Stimulated activated CD4-positive, alpha-beta T cell treated with anti-CD3 and anti-CD28 coated beads, TNF-alpha, amount 100 ng/mL, for 4 hours (primary cell): ENCODE measurements at places on chromosomes 4 and X.

DNA sequence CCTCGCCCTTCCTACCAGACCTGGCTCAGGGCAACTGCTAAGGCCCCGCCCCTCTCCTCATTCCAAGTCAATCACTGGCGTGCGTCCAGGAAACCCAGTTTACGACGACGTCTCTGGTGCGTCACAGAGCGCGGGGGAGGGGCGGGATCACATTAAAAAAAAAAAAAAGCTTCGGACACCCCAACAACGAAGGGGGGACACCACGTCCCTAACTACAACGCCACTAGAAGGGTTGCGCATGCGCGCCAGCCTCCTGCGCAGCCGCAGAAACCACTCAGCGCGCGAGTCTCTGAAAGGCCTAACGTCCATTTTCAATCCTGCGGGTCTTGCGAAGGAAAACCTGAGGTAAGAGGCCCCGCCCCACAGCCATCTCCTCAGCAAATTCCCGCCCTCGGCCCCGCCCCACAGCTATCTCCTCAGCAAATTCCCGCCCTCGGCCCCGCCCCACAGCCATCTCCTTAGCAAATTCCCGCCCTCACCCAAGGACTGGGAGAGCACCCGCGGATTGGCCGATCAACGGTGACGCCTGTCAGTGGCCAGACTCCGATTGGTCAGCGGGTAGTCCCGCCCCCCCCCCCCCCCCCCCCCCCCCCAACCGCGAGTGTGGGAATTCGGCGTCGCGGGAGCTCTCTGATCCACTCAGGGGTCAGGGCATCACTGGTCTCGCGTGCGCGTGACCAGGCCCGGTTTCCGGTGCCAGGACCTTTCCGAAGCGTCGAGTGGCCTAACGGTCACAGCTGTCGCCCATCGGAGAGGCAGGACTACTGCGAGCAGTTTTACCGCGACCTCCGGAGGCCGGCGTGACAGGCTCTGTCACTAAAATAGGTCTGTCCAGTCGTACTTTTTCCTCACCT is at the start of gene SCML1:
Gene SCML1 (plus strand): TSS at position 638 of the 854 bp plus-strand sequence. CDS start 6,694 bp downstream, outside the sequence.
- DNase-seq, result peak; percentile 85

- no peak for DNase-seq
Observed at GRCh38 chr4:105944540-105944939, 49.3 kb downstream of the NPNT start.

GRCh38 chrX:96684339-96685209 is at the start of gene DIAPH2:
DIAPH2 (plus strand) TSS chrX:96684842.
- peak; percentile 37 for DNase-seq

GRCh38 chrX:112270991-112271390 is 188.4 kb upstream of the TRPC5 start:
- no peak for DNase-seq

- no peak for DNase-seq
Observed at GRCh38 chrX:150184491-150184890, 178.6 kb upstream of the MAMLD1 start.

DNA sequence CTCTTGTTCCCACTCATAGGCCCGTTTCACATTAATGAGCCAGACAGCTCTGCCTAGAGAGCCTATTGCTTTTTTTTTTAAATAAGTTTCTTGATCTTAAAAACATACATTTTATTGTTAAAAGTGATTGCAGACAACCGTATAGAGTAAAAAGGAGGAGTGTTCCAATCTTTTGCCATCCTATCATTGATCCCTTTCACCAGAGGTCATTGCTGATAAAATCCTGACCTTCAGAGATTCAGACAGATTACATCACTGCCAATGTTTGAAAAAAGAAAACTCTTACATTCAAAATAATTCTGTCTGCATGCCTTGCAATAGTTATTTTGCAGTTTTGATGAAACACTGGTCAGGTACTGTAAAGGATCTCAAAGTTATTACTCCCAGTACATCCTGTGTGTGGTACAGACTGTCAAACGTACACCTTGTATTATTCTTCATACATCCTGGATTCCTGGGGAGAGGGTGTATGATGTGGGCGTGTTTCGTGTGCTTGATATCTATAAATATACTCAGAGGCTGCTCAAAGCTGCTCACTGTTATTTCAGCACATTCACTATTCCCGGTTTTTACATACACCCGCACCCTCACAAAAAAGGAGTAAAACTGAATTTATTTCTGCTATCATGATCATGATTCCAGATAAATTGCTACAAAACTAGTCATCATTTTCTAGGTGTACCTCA is 15.4 kb upstream of the KLHL2 start:
- DNase-seq, result no peak

- no peak for DNase-seq
Observed at GRCh38 chrX:55111578-55112254, 22.9 kb downstream of the PAGE2 start.

DNA sequence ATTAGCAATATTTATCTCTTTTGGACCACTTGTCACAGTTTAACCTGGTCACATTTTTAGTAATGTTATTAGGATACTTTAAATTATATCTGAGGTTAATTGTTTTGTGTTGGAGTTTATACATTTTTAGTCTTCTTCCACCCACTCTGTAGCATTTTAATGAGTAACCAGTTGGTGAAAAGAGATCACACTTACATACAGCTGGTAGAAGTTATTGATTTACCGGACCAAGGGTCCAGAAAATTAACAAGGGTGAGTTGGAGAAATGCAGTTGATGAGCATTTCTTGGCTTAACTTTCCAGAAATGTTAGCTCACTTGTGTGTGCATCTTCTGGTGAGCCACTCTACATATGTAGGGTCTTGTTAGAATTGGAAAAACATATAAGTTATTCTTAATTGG is 219.6 kb downstream of the GRXCR1 start:
- no peak for DNase-seq

GRCh38 chr4:94036964-94037363 is 170.7 kb upstream of the SMARCAD1 start:
- DNase-seq, result no peak

GRCh38 chrX:136176399-136176825 is 29.1 kb downstream of the FHL1 start:
- DNase-seq, result no peak

DNA sequence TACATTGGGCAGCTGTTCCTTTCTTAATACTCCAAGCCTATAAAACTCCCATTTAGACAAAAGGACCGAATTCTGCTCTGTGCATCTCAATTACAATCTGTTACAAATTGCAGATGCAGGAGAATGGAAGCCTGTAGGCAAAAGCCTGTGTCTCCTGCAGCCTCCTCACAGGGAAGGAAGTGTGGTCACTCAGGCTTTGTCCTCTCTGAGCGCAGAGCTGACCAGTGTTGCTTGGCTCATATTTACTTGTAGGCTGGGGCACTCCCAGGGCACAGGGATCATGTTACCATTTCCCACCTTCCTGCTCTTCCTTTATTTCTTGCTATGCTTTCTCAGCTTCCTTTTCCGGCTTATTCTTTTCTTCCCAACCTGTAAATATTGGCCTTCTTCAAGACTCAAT is 15.7 kb downstream of the SUPT20HL2 start:
- DNase-seq, result no peak

DNA sequence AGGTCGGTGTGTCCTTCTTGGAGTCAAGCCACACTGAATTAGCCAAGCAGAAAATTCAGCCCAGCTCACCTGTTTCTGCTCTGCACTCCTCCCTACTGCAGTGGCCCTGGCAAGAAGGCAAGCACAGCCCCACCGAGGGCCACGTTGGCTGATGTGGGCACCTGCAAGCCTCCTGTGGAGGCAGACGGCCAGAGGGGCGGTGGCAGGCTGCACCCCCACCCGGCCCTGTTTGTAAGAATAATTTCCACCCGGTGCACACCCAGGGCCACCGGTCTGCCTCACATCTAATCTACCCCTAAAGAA is 18.8 kb downstream of the PPP2R2C start:
- DNase-seq, result no peak
